ENCODE measurements at places on chromosomes 5 and 9.

DNA sequence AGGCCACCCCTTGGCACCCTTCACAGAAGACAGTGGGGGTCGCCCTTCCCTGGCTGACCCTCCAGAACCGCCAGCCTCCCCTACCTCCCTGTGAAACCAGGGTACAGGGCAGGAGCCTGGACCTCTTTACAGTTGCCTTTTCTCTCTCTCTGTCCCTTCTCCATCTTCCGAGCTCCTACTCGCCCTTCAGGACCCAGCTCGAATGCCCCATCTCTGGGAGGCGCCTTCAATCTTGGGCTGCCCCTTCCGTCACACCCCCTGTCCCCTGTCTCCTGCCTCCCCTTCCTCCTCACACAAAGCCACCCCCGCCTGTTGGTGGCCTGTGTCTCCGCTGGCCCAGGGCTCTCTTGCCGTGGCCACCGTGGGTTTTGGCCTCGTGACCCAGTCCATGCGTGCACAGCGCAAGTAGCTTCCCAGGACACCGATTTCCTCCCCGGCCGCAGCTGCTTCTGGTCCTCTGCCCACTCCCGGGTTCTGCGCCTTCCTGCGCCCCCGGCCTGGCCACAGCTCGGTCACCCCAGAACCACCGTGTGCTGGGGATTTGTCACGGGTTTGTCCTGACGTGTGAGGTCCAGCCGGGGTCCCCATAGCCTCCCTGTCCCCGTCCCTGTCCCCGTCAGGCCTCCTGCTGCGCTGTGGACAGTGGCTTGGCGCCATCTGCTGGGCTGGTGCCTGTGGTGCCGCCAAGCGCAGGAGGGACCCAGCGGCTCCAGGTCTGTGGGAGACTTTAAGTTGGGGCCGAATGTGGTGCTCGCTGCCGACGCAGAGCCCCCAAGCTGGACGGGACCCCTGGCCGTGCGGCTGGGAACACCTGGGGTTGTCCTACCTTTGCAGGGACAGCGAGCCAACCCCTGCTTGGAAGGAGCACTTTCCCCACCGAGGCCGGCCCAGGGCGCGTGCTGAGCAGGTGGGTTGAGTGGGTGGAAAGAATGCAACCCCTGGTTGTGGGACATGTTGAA, 4.0 kb upstream of the TMEM250 start:
- no peak for ATAC-seq

GRCh38 chr5:136128481-136128880, 4.2 kb upstream of the SMAD5 start:
- no peak for ATAC-seq

- no peak for ATAC-seq
Measured at GRCh38 chr9:23412458-23412857, 413.6 kb downstream of the ELAVL2 start.

DNA sequence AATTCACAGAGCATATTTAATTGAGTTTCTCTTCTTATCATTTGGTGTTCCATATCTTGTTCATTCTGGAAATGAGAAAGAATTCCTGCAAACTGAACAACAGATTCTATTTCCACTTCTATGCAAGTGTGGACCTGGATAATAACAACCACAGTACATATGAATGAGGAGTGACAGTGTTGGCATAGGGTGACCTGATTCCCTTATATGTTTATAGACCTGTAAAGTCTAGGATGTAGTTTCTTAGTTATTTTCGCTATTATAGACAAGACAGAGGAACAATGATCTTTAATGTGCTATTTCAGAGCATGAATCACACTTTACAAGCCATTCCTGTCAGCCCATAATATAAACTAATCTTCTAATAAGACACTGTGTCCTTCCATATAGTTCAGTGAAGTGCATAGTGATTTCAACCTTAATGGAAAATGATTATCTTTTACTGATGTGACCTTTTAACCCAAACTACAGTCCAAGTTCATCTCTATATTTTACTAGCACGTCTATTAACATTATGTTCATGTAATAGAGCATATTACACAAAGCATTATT, 88.2 kb upstream of the FAM174A start:
- ATAC-seq, result no peak

- peak; percentile 58 for ATAC-seq
Measured at GRCh38 chr5:43192558-43193180, 644 bp downstream of the NIM1K start.

- no peak for ATAC-seq
Measured at GRCh38 chr9:86036555-86036954, 62.8 kb downstream of the GOLM1 start.

GRCh38 chr5:167575330-167575729, 716.1 kb upstream of the WWC1 start:
- ATAC-seq, result no peak

- ATAC-seq, result peak; percentile 60
Measured at GRCh38 chr5:140011297-140011802, 31.7 kb downstream of the NRG2 start.

DNA sequence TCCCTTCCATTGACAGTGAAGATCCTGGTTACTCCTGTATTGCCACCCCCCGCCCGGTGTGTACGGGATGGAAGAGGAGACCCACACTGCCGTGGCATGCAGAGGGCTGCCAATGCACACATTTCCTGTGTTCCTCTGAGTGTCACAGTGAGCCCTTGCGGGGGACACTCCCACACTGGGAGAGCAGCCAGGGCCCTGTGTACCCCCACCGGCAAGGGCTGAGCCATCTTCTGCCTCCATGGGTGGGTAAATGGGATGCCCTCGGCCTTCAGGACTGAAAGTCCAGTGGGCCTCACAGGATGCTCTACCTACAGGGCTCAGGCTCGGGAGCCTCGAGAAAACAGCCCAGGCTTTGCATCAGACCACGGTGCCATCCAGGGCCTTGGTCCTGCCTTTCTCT, 18.1 kb downstream of the IRX1 start:
- no peak for ATAC-seq

GRCh38 chr5:149113669-149114068, 27.6 kb upstream of the ABLIM3 start:
- ATAC-seq, result no peak

- ATAC-seq, result no peak
Measured at GRCh38 chr9:27154908-27155307, 45.9 kb downstream of the TEK start.

- ATAC-seq, result peak; percentile 80
Measured at GRCh38 chr9:125829743-125830142, 82.6 kb downstream of the PBX3 start.

- no peak for ATAC-seq
Measured at GRCh38 chr9:36911037-36911436, 123.0 kb downstream of the PAX5 start.

GRCh38 chr5:80961376-80962281, 1.5 kb downstream of the RASGRF2 start:
- no peak for ATAC-seq

GRCh38 chr9:84239343-84239742, 101.2 kb downstream of the SLC28A3 start:
- ATAC-seq, result no peak

GRCh38 chr5:126422994-126423788, at the start of gene GRAMD2B:
TSS of gene GRAMD2B (plus strand) at chr5:126423409. CDS start at chr5:126423607, 198 bp downstream.
- ATAC-seq, result peak; percentile 92

DNA sequence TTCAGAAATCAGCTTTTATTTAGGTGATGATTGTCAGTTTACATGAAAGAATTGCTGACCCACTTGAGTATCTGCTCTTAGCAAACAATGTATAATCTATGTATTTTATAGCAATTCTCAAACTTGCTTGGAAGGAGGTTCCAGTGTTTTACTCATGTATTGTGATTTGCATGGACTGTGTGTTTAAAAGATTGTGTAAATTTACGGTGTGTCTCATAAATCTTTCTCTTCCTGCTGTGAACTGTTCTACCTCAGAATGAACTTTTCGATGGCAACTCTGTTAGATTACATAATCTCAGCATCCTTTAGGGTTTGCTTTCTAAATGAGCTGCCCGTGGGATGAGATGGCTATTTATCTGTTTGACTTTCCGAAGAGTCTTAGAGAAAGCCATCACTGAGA, 122.5 kb downstream of the MEF2C start:
- ATAC-seq, result no peak

DNA sequence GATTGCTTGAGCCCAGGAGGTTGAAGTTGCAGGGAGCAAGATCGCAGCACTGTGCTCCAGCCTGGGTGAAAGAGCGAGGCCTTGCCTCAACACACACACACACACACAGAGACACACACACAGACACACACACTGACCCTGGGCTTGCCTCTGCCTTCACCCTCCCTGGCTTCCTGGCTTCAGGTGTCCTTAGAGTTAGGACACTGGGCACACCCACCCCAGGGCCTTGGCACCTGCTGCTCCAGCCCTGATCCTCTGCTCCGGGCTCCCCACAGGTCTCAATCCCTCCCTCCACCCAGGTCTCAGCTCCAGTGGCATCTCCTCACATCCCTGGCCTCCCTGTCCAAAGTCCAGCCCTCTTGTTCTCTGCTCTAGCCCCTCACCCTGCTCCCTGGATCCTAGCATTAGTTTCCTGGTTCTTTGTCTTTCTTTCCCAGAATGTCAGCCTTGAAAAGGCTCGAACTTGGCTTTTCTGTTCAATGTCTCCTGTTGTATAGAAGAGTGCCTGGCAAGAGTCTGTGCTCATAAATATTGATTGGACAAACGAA, 212.9 kb downstream of the C9orf50 start:
- ATAC-seq, result no peak

GRCh38 chr9:118162716-118163115, 458.5 kb downstream of the TLR4 start:
- ATAC-seq, result no peak

GRCh38 chr5:179822444-179822990, 1.8 kb downstream of the SQSTM1 start:
- no peak for ATAC-seq

GRCh38 chr5:172670005-172670402, 28.9 kb downstream of the NEURL1B start:
- ATAC-seq, result no peak

DNA sequence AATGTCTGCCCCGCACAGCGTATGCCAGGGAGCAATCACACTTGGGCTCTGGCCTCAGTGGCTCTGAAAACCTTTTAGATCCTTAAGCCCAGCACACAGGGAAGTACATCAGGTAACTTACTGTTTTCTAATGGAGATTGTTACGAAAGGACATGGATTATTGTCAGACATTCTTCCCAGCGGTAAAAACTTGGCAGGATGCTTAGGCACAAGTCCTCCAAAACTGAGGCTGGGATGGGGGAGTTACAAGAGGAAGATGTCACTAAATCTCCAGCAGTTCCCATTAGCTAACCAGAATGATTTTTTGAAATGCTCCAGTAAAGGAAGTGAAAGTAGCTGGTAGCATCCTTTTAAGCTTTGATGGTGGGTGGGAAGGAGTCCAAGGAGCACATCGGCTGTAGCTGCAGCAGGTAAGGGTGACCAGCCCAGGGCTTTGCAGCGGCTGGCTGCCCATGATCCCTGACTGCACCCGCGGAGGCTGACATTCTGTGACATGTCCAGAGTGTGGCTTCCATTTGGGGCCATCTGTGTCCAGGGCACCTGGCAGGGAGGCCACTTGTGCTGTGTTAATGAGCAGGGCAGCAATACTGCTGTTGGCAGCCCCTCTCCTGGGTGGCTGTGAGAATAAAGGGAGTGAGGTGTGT, 165.8 kb downstream of the GADD45G start:
- peak; percentile 55 for ATAC-seq

DNA sequence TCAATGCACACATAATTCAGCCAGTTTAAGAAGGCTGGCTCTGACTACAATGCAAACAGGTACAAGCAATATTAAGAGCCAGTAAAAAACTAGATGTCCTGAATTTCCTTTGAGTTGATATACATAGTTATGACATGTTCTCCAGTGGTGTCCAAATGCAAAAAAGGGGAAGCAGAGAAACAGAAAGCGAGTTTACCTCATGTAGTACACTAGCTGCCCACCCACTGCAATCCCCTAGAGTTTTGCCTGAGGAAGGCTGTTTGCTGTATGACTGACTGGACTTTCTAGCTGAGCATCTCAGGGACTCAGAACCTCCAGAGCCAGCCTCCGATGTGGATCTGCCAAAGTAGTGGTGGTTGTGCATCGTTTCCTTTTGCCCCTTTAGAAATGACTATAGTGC, 44.8 kb upstream of the SLC1A3 start:
- ATAC-seq, result no peak

- ATAC-seq, result no peak
Measured at GRCh38 chr5:147464211-147464610, 45.7 kb downstream of the DPYSL3 start.

All from stimulated activated memory B cell treated with anti-CD40 and anti-IgM and Interleukin-4, amounts not matched to agents 10 μg/mL and 1 μg/mL and 100 μg/mL, for 72 hours (primary cell).